GM04503 (cell line): ENCODE measurements at places on chromosomes 1 and 21.

DNA sequence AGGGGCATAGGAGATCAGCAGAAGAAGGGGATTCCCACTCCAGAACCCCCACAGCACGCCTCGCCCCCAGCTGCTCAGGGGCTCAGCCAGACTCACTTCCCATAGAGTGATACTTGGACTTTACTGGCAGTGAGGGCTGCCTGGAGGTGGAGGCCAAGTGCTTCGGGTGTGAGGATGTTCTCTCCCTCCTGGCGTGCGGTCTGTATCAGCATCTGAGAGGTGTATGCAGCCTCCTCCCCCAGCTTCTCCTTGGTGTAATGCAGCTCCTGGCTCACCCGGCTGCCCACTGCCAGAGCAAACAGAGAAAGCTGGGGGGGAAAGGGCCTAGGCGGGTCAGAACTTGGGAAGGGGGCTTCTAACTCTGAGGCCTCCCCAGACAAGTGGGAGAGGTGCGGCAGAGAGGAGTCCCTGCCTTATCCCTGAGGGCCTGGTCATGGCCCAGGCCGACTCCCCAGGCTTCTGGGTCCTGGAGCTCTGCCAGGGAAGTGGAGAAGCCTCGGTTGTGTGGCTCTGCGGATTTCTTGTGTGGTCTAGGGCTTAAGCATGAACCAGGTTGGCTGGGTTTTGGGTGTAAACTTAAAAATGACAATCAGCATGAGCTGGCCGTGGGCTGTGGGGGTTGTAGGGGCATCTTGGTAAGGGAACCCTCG lies 10.9 kb downstream of the PTCH2 start:
- no peak for DNase-seq

DNA sequence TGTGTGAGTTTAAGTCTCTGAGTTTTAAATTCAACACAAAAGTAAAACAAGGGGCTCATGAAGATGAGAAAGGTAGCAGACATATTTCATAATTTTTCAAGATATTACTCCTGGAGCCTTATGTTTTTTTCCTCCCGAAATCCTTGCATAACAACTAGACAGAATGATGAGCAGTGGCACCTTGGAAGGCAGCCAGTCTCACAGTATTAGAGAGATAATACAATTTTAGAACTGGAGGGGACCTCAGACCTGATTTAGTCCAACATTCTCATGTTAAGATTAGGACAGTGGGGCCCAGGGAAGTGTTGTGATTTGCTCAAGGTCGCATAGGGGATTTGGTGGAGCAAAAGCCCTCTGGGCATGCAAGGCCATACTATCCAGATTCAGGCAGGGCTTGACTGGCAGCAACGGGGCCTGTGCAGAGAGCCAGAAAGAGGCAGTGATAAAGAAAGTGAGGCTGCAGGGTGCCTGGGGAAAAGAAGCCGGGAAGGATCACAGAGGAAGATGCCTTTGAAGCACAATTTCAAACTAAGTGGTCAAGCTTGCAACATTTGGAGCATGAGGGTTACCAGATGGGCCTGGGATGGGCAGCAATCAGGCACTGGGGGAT lies 31.4 kb upstream of the BCL9 start:
- no peak for DNase-seq

DNA sequence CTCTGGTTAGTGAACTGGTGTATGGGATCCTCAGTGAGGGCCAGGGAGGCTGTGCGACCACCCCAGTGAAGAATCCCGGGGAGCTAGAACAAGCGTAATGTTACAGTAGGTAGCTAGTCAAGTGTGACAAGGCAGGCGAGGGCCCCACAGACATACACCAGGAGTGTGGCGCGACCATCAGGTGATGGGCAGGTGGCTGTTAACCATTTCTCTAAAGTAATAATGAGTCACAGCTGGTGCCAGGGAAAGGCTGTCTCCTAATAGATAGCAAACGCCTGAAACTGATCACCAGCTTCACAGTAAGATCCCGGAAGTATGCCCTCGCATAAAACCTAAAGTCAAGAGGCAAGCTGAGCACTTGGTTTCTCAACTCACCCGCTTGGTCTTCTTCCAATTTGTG lies 40.5 kb upstream of the TARBP1 start:
- no peak for DNase-seq

GRCh38 chr1:222948079-222948478 lies 133.2 kb downstream of the DISP1 start:
- no peak for DNase-seq

DNA sequence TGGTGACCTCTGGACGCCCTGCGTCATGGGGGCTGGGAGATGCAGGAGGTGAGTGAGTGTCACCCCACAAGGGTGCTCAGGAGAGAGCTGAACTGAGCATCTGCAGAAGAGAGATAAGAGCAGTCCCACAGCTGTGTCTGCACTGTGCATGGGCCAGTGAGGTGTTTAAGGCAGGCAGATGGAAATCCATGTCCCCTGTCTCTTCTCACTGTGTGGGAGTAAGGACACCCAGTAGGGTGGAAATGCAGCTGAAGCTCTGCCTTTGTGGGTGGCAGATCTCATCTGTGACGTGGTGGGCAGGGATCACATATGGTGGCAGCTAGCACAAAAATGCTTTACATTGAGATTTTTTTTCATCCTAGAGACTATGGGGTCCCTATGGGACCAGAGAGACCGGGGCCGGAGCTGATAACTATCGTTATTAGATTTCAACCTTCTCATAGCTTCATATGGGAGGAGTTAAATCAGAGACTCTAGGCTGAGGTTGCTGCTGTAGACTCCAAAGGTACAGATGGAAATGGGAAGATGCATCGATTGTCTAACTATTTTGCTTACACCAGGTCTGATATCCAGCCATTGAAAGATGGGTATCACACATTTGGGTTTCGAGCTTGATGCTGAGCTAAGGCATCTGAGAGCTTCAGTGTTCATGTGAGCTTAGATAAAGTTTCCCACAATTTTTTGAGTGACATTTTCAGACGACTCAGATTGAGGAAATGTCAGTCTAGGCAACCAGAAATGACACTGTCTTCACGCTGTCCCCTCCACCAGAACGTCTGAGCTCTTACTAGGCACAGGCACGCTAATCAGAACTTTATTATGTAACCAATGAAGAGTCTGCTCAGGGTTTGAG lies 65.3 kb upstream of the PSEN2 start:
- no peak for DNase-seq

DNA sequence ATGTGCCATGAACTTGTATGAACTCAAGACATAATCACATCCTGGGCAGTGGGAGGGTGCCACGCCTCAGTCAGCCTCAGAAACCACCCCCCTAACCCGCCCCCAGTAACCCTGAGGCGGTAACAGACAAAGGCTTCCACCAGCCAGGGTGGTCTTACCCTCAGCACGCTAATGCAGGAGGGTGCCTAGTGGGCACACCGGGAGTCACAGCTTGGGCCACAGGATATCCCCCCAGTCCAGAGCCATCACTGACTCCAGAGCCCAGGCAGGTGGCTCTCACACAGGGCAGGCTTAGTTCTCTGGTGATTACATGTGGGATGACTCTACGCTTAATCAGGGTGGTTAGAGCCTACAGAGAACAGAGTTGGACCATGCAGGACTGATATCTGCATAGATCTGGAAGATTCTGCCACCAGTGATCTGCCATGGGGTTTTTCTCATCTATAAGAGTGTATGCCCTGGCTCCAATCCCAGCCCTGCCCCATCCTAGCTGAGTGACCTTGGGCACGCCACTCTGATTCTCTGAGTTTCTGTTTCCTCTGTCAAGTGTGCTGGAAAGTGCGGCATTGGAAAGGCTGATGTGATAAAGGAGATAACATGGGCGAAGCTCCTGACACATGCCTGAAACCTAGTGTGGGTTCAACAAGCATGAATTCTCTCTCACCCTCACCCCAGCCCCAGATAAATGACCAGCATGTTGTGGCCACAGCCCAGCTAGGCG lies 27.3 kb downstream of the OPTC start:
- no peak for DNase-seq
